ENCODE measurements at places on chromosomes 1 and 21.

DNA sequence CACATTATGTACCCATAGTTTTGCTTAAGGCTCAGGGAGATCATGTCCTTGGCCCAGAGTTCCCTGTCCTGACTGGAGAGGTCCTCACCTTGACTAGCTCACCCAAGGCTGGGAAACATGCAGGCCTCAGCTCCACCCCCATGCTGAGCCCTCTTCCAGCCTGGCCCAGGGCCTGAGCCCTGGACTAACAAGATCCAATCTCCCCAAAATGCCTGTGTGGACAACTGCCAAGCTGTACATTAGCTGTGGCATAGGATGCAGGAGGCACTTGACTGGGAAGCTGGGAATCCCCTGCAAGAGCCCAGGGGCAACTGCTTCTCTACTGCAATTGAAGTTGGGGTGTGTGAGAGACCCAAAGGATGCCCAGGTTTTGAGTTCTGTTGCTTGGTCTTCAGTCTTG lies 2.1 kb downstream of the LINGO4 start:
- DNase-seq: no peak

DNA sequence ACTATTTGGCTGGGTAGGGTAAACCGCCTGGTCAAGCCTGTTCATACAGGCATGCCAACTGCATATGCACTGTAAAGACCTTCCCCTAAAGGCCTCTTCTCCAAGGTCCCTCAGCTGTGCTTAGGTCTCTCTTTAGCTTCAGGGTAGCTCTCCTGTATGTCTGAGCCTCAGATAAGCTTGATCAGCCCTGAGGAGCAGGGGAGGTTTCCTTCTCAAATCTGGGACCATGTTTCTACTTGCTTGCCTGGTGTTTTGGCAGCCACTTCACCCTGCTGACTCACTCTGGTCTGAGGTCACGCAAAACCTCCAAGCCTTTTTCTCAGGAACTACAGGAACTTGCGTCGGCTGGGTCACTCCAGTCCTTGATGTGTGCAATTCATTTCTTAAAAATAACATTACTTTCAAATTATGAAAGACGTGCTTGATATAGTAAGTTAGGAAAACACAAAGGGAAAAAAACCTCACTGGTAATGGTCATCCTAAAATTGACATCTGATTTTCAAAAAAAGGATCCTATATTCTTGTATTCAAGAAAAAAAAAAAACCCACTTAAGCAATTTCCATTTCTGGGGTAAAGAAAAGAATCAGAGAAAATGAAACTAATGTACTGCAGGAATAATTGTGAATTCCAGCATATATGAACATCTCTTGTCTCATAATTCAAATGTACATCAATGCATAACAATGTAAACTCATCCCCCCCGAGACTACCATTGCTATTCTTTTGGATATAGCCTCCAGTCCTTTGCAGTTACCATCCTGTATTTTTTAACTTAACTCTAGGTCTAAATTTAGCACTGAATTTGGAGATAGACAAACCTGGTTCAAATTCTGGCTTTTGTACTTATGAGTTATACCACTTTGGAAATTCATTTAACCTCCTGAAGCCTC lies 24.8 kb upstream of the RNF19B start:
- DNase-seq: peak; percentile 82

- DNase-seq: no peak
Measured at GRCh38 chr1:78726686-78727085, 77.1 kb downstream of the IFI44 start.

- DNase-seq: no peak
Measured at GRCh38 chr1:26978901-26979300, 14.6 kb upstream of the TRNP1 start.

GRCh38 chr1:109713636-109714035 lies 1.6 kb downstream of the GSTM5 start:
- DNase-seq: no peak

DNA sequence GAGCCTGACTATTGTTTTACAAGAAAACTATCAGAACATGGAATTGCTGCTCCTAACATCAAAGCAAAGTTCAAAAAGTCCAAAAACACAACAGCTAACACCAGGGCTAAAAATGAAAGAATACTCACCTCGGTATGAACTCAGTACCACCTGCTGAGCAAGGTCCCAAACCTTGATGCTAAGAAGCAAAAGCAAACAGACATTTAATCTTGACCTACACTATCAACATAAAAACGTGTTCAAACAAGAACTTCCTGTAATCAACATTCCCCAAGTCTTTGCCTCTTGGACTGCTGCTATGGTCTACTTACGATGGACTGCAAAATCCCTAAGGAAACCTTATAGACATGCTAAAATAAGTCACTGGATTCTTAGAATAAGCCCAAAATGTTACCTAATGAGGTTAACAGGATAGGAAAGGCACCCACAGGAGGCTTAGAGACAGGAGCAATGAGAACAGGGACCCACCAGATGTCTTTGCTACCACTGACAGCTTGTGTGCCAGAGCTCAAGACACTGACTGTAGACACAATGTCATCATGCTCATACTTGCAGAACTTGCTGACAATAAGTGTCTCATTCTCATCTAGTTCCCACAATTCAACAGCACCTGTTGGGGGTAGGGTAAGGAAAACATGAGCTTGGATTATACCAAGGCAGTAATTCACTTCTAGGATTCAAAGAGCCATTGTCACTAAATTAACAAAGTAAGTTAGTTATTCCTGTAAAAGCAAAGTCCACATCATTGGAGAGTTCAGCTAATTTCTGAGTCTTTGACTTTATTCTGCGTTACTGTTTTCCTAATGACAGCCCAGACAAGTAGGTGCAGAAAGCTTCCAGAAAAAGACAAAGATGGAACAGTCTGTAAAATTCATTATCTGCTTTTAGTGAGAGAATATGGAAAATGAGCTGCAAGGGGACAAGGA lies 1.8 kb downstream of the WDR77 start:
- DNase-seq: no peak

DNA sequence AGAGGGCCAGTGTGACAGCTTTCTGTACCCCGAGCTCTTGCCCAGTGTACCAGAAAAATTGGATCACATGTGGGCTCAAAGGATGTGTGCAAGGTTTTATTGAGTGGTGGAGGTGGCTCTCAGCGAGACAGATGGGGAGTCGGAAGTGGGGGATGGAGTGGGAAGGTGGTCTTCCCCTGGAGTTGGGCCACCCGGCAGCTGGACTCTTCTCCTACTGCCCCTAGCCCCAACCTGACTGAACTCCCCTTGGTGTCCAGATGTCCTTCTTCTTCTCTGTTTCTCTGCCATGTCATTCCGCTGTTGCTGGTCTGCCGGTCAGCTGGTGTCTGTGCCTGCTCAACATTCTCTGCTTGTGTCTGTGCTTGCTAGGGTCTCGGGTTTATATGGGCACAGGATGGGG lies 217.9 kb downstream of the RRAGC start:
- no peak for DNase-seq

GRCh38 chr1:185786524-185786923 lies 52.3 kb downstream of the HMCN1 start:
- no peak for DNase-seq

DNA sequence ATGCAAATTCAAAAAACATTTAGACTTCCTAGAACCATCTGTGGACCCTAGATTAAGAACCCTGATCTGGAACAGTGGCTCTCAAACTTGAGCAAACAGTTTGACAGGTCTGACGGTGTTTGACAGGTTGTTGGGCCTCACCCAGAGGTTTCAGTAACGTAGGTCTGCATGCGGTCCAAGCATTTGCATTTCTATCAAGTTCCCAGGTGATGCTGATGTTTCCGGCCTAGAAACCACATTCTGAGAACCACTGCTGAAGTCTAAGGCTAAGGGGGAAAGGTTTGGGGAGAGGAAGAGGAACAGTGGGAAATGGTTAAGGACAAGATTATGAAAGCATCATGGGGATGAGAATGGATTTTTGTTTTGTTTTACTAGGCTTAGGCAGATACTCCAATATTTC lies 48.6 kb downstream of the MDM4 start:
- DNase-seq: peak; percentile 33

GRCh38 chr1:206784471-206784903 lies 12.2 kb upstream of the IL10 start:
- peak; percentile 90 for DNase-seq

DNA sequence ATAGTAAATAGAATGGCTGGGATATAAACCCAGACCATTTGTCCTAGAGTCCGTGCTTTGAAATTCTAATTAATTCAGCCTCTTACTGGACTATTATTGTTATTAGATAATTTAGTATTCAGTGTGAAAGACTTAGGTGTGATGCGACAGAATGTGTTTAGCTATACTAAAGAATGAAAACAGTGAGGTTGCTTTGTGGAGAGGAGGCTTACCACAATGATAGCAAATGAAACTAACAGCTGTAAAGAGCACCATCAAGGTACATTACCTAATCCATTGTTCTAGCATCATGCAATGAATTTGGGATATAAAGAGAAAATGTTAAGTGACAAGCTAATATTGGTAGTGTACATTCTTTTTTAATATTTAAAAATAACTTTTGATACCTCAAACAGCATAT lies 911.1 kb downstream of the KCNT2 start:
- no peak for DNase-seq

- no peak for DNase-seq
Measured at GRCh38 chr1:93223023-93223675, 42.6 kb downstream of the CCDC18 start.

DNA sequence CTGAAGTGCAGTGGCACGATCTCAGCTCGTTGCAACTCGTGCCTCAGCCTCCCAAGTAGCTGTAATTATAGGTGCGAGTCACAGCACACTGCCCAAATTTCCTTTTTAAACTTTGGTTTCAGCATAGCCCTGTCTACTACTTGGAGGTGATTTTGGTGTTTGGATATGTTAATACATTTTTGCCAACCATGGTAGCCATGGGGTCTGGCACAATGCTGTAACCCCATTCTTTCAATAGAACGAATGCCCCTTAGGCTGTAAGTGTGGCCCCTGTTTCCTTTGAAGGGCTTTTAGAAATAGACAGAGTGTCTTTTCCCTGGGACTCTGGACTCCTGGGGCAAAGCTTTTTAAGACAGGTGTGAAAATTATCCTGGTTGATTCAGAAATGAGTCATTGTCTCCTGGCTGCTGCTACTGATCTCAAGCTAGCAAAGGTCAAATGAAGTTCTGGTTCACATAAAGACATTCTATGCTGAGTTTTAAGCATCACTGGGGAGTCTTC lies 141.1 kb upstream of the RUNX1 start:
- no peak for DNase-seq

- no peak for DNase-seq
Measured at GRCh38 chr1:163406772-163407171, 85.0 kb downstream of the NUF2 start.

DNA sequence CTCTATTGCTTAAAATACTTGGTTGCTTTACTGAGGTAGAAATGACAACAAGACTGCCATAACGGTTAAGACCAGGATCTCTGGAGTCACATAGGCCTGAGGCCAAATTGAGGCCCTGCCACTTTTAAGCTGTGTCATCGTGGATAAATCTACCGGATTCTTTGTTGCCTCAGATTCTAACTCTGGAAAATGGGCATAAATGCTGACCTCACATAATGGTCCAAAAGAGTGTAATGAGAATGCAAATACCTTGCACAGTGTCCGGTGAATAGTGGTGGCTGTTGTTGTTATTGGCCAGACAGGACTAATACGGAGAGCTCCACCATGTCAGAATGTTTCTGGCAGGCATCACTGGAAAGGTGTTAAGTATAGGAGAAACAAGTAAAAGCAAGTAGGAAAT lies 346.1 kb downstream of the LMO4 start:
- no peak for DNase-seq

DNA sequence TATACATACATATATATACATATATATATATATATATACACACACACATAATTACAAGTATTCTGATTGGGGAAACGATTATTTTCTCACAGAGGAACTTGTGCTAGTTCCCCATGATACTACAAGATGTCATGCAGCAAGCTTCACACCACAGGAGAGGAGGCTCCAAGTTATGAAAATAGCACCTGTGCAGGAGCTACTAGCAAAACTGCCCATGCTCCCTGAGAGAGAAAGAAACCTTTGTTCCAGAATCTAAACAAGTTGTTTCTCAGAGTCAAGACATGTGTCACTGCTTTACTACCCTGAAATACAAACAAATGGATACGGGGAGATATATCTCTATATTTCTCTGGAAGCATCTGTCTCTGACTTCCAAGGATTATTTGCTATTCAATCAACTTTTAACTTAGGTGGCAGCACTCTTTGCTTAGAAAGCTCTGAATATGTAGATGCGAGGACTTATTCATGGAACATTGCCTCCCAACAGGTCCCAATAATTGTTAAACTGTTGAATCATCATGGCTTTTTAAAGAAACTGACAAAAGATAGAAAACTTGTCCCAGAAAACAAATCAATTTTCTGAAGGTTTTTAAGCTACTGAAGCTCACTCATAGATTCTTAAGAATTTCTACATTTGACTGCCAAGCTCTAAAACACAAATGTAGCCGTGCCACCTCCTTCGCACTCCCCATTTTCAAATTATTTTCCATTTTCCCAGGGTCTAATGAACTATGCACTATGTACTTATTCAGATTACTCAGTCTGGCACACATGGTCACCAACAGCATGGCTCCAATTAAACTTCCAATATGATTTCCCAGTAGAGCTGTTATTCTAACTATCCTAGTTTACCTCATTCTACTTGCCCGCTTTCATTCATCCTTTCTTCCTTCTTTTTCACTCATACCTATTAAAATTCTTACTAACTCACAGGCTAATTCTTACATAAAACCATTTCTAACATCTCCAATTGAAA lies 929.1 kb downstream of the LTN1 start:
- no peak for DNase-seq

GRCh38 chr1:217105437-217105836 lies 382.2 kb upstream of the ESRRG start:
- DNase-seq: no peak

DNA sequence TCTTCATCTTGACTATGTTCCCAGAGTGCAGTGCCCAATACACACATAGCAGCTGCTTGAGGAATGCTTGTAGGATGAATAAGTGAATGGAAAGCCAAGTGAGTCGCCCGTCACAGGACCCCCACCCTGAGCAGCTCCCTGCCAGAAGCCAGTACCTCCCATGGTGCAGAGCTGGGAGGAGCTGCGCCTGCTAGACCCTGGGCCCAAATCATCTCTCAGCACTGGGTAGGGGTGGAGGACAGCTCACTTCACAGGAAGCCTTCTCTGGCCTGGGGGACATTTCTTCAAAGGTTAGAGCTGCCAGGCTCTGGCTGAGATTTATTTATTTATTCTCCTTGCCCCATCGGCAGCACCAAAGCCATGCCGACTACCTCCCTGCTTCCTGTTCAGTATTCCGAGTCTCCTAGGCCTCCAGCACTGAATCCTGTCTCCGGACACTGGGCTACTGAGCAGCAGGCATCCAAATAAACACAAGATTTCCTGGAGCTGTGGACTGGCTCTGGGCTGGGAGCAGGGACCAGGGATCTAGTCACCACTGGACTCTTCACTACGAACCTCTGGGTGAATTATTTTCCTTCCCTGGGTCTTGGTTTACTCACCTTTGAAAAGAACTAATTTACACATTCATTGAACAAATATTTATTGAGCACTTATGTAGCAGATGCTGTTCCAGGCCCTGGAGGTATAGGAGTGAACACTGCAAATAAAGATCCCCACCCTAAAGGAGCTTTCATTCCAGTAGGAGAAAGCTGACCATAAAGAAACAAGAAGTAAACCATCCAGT lies 187.7 kb downstream of the TRABD2B start:
- DNase-seq: no peak

GRCh38 chr1:198030682-198031081 lies 113.5 kb downstream of the LHX9 start:
- DNase-seq: no peak

- no peak for DNase-seq
Measured at GRCh38 chr1:6935361-6935883, 150.2 kb downstream of the CAMTA1 start.

Data from activated T-cell treated with anti-CD3 and anti-CD28 coated beads, Interleukin-2, amount 50 U/mL, for 72 hours (primary cell).